Fibroblast of the aortic adventitia (primary cell): ENCODE measurements at places on chromosomes 7 and 10. TPM values are rescaled to one million over a fixed set of nuclear protein-coding genes. Genes with fewer than 3 reads are reported as not detected.

LRIT1 gene
- not detected in 2 replicates for total RNA-seq

SEMA3D gene
- total RNA-seq = 27.1 and 51.2 TPM in 2 replicates

ABCF2 gene
- 18.8 and 50.9 TPM in 2 replicates for total RNA-seq

PALS2 gene
- total RNA-seq = 48.0 and 131 TPM in 2 replicates

SCIN gene
- 0.25 and 2.3 TPM in 2 replicates for total RNA-seq

PILRA gene
- 0.27 TPM in 1 of 2 replicates, not detected in the other for total RNA-seq

EBF3 gene
- total RNA-seq = 5.2 and 14.7 TPM in 2 replicates

GALNT17 gene
- total RNA-seq = 0.18 TPM in 1 of 2 replicates, not detected in the other

PGAM1 gene
- 107 and 362 TPM in 2 replicates for total RNA-seq

C10orf71 gene
- total RNA-seq = not detected in 2 replicates

DOCK1 gene
- total RNA-seq = 69.7 and 75.2 TPM in 2 replicates

PNLIPRP2 gene
- total RNA-seq = not detected in 2 replicates

POLR2J3 gene
- total RNA-seq = 12.5 and 28.3 TPM in 2 replicates

FFAR4 gene
- total RNA-seq = not detected in 2 replicates

GNAT3 gene
- total RNA-seq = not detected in 2 replicates

OPN4 gene
- total RNA-seq = not detected in 2 replicates

CNTNAP2 gene
- under 0.01 TPM in 1 of 2 replicates, not detected in the other for total RNA-seq

CFAP69 gene
- total RNA-seq = 3.2 and 6.4 TPM in 2 replicates

GIMAP5 gene
- not detected in 2 replicates for total RNA-seq

CDC123 gene
- total RNA-seq = 60.2 and 93.0 TPM in 2 replicates

DNAH11 gene
- 2.7 TPM in 1 of 2 replicates, not detected in the other for total RNA-seq

CCDC201 gene
- 0.09 TPM in 1 of 2 replicates, not detected in the other for total RNA-seq
